Foreskin fibroblast (primary cell): ENCODE measurements at places on chromosomes 13 and 19.
A peak's percentile ranks its signal among the peaks of the same experiment; 100 is the strongest.

- DNase-seq, result no peak
Observed at GRCh38 chr13:74444864-74445479, 310.8 kb upstream of the KLF12 start.

DNA sequence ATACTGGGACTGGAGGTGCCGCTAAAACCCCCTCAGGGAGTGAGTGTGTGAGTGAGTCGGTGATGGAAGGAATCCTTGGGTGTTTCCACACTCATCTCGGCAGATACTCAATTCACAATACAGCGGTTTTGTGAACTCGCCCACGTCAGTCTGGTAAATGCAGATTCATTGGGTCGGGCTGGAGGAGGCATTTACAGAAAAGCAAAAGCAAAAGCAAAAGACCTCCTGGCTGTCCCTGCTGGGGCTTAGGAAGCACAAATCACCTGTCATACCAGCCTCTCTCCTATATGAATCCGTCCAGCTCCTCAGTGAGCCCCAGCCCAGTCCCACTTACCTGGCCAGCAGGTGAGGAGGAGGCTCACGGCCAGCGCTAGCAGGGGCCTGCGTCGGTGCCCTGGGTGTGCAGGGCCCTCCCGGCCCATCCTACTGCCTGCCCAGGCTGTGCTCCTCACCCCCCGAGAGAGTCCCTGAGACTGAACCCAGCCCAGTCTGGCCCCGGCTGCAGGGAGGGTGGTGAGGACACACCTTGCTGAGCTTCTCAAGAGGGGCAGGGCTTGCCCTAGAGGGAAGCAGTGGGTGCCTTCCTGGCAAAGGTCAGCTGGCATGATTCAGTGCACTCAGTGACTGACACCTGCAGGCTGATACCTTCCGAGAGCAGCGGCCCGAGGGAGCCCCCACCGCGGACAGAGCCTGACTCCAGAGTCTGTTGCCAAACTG is at the start of gene MUC16:
MUC16 (minus strand) TSS at position 475 of the 717 bp plus-strand sequence.
- no peak for DNase-seq

- no peak for DNase-seq
Observed at GRCh38 chr19:18273561-18274218, 562 bp downstream of the IQCN start.

GRCh38 chr19:22610121-22610520 is 24.0 kb upstream of the ZNF492 start:
- no peak for DNase-seq

GRCh38 chr19:22526661-22527272 is 104.6 kb upstream of the ZNF98 start:
- DNase-seq, result no peak

DNA sequence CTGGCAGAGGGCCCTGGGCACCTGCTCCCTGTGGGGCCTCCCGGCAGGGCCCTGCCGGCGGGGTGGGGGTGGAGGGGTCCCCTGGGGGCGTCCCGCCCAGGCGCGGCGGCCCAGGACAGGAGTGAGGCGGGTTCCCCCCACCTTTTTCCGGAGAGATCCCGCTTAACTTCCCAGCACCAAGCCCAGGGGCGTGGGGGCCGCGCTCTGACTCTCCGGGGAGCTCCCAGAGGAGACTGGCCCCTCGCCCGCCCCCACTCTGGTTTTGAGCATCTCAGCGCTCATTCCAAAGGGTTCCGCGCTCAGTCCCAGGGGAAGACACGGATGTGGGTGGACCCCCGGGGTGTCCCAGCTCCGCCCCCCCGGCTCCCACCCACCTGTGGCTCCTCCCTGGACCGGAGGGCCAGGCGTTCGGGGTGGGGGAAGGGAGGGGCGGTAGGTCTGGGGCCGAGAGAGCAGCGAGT is 476 bp downstream of the C2CD4C start:
- DNase-seq, result no peak

DNA sequence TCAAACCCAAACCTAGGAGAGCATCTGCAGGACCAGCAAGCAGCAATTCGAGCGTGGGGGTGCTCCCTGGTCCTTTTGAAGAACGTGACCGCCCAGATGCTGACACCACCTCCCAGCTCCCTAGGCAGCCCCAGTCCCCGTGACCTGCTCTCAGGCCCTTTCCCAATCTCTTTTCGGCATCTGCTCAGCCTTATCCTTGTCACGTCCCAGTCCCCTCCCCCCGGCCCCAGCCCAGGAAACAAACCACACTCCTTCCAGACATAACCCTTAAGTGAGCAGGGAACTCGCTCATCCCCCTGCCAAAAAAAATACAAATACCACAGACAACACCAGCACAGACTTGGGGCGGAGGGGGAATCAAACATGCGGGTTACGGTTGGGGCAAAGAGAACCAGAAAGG is 3.3 kb downstream of the MLLT1 start:
- DNase-seq, result peak; percentile 88
